ENCODE measurements at places on chromosomes 1 and 21.

DNA sequence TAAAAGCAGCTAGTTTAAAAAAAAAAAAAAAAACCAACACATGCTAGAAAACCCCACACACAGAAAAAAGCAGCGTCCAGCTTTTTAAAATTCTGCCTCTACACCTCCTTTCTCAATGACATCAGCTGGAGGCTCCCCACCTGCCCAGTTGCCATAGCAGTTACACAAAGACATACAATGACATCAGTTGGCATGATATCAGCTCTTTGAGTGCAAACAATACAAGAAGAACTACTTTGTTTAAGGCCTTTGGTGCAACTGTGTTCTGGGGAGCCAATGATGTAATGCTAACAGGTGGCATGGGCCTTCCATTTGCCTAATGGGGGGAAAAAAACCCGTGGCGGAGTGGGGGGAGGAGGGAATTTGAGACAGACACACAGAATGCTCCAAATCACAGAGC is 32.9 kb downstream of the DUSP10 start:
- peak; percentile 14 for DNase-seq

DNA sequence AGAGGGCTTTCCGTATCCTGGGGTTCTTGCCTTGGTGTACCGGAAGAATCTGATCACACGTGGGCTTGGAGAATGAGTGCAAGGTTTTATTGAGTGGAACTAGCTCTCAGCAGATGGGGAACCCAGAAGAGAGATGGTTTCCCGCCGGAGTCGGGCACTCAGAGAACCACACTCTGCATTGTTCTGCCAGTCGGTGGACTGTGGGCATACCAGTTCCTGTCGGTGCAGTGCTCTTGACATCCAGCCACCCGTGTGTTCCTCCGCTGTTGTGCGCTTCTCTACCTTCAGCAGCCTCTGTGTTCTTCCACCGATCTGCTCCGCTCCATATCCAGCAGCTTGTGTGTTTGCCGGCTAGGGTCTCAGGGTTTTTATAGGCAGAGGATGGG is 10.8 kb upstream of the PPIE start:
- no peak for DNase-seq

DNA sequence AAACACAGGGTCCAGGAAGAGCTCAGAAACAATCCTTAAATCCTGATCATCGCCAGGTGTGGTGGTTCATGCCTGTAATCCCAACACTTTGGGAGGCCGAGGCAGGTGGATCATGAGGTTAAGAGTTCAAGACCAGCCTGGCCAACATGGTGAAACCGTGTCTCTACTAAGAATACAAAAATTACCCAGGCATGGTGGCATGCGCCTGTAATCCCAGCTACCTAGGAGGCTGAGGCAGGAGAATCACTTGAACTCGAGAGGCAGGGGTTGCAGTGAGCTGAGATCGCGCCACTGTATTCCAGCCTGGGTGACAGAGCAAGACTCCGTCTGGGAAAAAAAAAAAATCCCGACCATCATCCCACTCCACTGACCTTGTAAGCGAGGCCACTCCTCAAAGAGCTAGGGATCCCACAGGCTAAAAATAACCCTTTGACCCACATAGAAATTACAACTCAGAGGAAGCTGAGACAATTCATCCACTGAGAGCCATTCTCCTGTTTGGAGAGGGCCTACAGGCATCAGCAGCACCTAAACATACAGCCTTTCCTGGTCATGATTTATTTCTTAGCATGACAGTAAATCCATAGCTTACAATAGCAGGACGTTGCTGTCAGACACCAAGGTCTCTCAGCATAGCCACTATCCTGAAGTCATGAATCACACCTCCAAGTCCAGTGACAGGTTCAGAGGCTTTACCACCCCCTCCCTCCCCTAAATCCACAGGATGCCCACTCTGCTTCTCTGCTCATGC is 66.7 kb downstream of the TGFBR3 start:
- DNase-seq: no peak

DNA sequence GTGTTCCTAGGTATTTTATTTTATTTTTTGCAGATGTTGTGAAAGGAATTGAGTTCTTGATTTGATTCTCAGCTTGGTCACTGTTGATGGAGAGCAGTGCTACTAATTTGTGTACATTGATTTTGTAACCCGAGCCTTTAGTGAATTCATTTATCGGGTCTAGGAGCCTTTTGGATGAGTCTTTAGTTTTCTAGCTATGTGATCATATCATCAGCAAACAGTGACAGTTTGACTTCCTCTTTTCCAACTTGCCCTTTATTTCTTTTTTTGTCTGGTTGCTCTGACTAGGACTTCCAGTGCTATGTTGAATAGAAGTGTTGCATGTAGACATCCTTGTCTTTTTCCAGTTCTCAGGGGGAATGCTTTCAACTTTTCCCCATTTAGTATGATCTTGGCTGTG is 138.9 kb downstream of the LHX8 start:
- DNase-seq: no peak

- no peak for DNase-seq
These were observed 215.8 kb downstream of the TRABD2B start for GRCh38 chr1:47781171-47781959.

- no peak for DNase-seq
These were observed 55.0 kb downstream of the COL24A1 start for GRCh38 chr1:86101616-86102015.

DNA sequence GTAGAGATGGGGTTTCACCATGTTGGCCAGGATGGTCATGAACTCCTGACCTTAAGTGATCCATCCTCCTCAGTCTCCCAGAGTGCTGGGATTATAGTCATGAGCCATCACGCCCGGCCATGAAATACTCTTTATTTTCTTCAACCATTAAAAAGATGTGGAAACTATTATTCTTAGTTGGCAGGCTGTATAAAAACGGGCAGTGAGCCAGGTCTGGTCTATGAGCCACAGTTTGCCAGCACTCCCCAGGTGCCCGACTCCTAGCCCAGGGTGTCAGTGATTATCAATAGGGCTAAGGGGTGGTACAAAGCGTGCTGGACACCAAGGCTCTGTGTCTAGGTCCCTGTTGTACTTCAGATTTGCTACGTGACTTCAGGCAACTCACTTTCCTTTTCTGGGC is 3.7 kb upstream of the TMEM61 start:
- no peak for DNase-seq

DNA sequence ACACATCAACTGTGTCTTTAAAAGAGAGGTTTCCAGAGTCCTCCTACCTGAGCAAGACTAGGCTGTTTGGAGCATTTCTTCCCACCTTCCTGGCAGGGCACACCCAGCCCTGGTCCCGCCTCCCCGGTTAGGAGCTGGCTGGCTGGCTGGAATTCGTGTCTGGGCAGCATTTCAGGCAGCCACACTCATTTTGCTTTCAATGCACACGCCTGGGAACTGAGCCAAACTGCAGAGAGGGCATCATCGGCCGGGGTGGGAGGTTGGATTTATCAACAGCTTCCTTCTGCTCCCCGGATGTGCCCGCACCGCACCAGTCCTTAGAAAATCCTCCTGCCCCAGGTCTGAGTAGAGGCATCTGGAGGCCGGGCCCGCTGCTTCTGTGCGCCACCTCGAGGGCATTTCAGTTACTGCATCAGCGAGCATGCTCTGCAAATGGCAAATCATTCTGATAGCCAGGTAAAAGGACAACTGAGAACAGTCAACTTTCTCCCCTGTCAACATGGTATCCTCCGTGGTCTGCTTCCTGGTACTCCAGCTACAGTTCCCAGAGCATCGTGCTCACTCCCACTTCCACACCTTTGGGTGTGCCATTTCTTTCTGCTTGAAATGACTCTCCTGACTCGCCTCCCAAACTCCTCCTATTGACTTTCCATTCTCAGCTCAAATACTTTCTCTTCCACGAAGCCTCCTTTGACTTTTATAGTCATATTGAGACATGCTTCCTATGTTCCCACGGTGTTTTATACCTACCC is 20.6 kb downstream of the TCEA3 start:
- peak; percentile 74 for DNase-seq

- DNase-seq: no peak
These were observed 17.6 kb upstream of the ALDH4A1 start for GRCh38 chr1:18919956-18920355.

GRCh38 chr1:209879539-209879938 is 51.8 kb downstream of the UTP25 start:
- no peak for DNase-seq

DNA sequence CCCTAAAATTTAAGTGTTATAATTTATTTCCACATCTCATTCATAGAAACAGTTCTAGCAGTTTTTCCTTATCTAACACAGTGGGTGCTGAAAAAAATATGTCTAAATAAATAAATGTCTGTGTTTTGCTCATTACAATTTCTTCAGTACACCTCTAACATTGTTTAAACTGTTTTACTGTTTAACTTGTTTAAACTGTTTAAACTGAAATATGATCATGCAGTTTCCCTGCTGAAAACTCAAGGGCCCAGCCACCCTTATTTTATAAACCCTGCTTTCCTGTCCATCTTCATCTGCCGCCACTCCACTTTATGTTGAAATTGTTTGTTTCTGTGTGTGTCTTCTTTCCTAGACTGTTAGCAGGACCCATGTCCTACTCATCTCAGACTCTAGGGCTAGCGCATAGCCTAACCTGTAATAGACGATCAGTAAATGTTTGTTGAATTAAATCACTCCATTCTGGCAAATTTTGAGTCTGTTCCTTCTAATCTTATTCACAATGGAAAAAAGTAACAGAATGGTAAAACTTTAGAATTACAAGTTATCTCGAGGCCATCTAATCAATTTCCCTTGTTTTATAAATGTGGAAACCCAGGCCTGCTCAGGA is 9.4 kb upstream of the PIK3C2B start:
- DNase-seq: no peak

DNA sequence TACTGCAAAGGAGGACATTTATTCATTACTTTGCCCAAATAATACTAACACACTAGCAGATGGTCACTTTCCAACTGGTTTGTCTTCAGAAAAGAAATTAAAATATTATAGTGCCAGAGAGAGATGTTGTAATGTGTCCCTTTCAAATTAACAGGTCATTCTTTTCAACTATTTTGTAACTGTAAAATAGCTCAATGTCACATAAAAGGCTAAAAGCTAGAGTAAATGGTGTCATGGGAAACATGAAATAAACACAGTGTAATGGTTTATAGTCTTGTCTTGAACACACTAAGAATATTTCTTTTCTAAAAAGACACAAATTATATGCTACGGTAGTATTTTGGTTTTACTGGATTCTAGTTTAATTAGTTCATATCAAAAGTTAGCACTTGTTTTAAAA is 77.8 kb downstream of the ADGRL2 start:
- no peak for DNase-seq

DNA sequence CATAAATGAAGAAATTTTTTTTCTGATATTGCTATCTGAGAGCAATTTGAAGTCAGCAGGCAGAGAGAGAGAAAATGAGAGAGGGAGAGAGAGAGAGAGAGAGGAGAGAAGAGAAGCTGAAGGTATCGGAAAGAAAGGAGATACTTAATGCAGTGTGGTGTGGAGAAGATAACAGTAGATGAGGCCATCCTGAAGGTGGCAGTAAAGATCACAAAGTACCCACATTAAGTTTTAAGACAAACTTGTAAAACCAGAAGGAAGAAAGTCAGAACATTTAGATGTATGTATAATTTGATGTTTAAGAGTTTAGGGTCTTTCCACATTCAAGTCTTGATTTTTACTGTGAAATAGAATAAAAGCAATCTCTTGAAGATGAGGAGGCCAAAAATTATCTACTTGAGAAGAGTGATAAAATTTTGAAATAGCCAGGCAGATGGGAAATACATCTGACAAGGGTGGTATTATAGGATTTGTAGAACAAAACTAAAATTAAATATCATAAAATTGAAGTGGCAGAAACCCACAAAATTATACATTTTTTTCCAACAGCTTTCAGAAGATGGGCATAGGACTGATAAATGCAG is 1753.4 kb downstream of the MRPL39 start:
- DNase-seq: no peak

DNA sequence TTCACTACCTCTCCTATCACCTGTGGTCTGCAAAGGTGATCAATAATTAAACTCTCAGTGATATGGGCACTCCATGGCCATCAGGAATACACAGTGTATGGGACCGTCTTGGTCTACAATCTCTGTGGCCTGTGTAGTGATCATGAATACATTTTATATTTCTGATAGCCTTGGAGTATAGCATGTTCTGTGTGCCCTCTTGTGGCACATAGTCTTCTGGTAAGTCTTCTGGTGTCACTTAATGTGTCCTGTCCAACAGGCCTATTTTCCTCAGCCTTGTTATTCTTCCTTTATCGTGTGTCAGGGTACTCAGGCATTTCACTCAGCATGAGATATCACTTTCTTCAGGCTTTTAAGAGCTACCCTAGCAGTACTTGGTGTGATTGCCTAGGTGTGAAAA is 393.6 kb downstream of the AGBL4 start:
- DNase-seq: no peak

DNA sequence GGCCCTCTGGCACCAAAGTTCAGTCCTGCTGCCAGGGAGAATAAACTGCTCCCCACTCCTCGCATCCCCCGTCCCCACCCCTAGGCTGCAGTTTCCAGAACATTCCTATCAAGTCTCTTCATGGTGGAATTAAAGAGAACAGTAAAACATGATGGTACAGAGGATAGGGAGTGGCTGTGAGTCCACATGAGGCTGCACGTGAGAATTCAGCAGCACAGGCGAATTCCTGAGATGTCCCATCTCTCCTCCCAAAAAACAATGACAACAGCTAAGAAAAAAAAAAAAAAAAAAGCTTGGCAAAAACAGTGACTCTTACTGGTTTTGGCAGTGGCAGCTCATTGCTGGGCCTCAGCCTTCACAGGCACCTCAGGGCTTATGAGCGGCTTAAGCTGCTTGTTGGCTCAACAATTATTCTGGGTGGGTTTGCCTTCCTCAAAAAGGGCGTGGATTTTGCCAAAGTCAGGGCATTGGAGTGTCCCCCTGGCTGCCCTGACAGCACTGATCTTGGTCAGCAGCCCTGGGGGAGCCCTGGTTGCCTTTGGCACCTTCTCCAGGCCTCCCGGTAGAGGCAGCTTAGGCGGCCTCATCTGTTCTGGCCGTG is 5.7 kb upstream of the IFFO2 start:
- DNase-seq: no peak

DNA sequence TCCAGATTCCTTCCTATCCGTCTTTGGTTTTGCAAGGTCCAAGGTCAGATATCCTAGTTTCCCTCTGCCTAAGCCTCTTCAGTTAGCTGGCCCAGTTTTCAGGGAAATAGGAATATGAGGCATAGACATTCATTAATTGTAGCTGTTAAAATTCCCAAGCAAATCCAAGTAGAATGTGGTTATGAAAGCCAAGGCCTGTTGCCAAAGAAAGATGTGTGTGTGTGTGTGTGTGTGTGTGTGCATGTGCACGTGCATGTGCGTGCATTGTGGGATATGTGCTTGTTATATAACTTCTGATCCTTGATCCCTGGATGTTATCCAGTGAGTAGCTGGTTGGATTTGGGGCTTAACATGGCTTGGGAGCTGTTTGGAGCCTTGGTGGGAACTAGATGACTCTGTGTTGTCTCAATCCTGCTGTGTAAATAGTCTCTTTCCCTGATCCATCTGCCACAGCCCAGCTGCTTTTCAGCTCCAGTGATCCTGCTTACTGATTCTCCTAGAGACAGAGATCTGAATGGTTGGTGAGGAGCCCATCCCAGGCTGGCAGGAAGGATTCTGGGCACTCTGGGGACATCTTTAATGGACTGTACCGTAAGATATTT is 70.6 kb upstream of the GCLM start:
- DNase-seq: no peak

- DNase-seq: peak; percentile 7
These were observed 28.2 kb upstream of the FCRL4 start for GRCh38 chr1:157626099-157626498.

- no peak for DNase-seq
These were observed 53.6 kb upstream of the AJAP1 start for GRCh38 chr1:4600615-4601460.
